DMS153 (cell line): ENCODE measurements at places on chromosomes 3 and 15.

GRCh38 chr15:29142129-29142747 lies 127.4 kb downstream of the NSMCE3 start:
- no peak for DNase-seq

GRCh38 chr3:16028604-16029003 lies 145.9 kb upstream of the GALNT15 start:
- DNase-seq: no peak

GRCh38 chr3:113212150-113212843 lies 940 bp downstream of the BOC start:
- no peak for DNase-seq

- DNase-seq: peak; percentile 15
Observed at GRCh38 chr3:171565481-171566058, 105.4 kb upstream of the TNIK start.

GRCh38 chr15:97712530-97712929 lies 248.0 kb upstream of the ARRDC4 start:
- no peak for DNase-seq

- peak; percentile 21 for DNase-seq
Observed at GRCh38 chr3:128236657-128237056, 83.4 kb downstream of the EEFSEC start.
